ENCODE measurements at places on chromosomes 7 and 10. TPM values are rescaled to one million over a fixed set of nuclear protein-coding genes. Genes with fewer than 3 reads are reported as not detected.

The NUDT1 gene
- total RNA-seq: 41.9 TPM

The ZCWPW1 gene
- 1.5 TPM for total RNA-seq

The ARPC1A gene
- total RNA-seq: 253 TPM

The GRM3 gene
- total RNA-seq: not detected

The DNAJC9 gene
- 29.6 TPM for total RNA-seq

The CALY gene
- total RNA-seq: not detected

The COPG2 gene
- 21.7 TPM for total RNA-seq

GRCh38 chr10:112790921-112791320 is 159.1 kb upstream of the TCF7L2 start:
- DNase-seq: no peak

DNA sequence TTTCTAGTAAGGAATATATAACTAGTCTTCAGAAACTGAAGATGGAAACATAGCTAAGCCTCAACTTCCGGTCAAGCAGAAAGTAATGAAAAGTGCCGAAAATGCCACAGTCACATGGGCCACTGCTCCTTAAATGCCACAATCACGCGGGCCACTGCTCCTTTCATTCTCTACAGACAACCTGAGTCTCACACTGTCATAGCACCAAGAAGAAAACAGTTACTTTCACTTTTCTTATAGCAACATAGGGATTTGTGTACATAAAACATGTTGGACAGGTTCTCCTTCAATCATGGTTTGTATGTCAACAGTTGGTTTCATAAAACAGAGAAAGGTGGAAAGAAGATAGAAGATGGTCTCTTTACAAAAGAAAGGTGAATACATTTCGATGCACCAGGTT is 48.6 kb upstream of the NOBOX start:
- no peak for DNase-seq

- no peak for DNase-seq
These were observed 621 bp upstream of the FAM13C start for GRCh38 chr10:59362959-59363381.

DNA sequence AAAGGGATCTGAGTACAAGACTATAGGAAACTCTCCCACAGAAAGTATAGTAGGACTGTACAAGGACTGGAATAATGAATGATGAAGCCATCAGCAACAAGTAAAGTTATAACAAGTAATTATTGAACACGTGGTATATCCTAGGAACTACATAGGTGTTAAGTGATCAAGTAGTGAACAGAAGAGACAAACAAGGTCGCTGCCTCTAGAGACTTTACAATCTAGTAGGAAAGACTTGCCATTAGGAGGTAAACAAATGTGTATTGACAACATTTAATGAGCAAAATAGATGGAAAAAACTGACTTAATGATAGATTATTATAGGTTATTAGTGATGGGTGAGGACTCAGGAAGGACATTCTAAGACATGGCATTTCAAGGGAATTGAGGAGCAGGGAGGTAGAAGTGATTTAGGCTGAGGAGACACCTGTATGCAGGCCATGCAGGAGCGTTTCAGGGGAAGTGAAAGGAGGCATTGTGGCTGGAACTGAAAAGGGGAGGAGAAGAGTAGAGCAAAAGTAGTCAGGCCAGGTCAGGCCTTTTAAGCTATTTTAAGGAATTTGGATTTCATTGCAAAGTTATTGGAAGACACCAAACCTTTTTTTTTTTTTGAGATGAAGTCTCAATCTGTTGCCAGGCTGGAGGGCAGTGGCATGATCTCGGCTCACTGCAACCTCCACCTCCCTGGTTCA is 8.5 kb upstream of the GLCCI1 start:
- DNase-seq: no peak

DNA sequence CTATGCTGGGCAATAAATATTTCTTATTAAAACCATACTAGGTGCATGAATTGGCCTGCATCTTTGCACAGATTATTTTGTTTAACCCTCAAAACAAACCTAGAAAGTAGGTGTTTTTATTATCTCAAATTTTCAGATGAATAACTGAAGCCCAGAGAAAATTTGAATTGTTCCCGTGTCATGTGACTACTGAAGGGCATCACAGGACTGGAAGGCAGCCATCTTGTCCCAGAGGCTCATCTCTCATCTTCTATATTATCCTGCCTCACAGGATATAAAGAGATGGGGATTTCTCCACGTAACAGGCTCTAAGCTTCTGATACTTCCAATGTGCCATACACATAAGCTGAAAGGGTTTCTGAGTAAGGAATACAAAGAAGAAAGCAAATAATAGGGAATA is 84.0 kb upstream of the ODAD2 start:
- DNase-seq: no peak

- DNase-seq: no peak
These were observed 105.6 kb downstream of the RNLS start for GRCh38 chr10:88477343-88478085.

DNA sequence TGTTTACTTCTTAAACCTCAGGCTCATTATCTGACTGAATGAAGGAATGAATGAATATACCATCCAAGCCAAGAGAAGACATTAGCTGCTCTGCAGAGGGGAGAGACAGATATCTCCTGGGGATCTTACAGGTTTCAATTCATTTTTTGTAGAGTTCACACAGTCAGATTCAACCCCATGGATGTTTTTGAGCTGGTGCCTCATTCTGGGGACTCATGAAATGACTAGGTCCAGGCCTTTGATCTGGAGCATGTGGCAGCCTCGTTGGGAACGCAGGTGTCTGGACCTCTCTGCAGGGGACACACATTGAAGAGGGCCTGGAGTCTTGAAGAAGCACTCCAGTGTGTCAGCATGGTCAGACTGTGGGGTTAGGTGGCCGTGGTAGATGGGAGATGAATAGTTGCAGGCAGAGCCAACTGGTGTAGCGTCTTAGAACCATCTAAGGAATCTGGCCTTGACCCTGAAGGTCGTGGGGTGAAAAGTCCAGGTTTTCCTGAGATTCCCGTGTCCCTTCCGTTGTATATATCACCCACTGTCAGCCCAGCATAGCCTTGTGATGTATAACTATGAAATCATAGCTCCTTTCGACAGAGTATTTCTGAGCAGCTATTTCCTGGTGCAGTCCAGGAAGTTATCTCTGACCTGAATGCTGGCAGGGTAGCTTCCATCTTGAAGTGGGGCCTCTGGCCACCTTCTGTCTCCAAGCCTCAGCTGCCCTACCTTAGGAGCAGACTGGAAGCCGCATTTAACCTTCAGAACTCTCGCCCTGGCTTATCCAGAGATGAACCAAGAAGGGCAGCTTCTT is 22.3 kb downstream of the BTBD16 start:
- DNase-seq: no peak

DNA sequence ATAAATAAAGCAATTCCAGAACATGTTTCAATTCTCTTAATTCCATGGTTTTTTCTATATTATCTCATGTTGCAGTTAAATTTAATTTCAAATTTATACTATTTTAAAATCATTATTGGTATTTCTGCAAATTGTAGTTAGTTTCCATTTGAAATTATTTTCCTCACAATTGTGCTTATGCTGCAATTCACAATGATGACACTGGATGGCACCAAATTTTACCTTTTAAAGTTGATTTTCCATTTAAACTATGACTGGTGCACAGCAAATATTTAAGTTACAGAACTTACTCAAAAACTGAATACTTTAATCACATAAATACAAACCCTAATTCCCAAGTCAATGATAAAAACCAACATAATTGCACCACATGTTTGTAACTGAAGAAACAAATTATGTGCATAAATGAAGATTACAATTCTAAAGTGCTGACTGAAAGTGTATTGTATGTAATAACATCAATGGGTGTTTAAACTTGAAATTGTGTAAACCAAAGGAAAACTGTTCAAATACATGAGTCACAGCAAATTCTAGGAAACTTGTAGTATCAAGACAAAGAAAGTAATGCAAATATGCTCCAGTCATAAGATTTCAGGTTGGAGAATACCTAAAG is 75.3 kb upstream of the AASS start:
- DNase-seq: peak; percentile 11

GRCh38 chr10:55374060-55374459 is 573.0 kb upstream of the PCDH15 start:
- no peak for DNase-seq

DNA sequence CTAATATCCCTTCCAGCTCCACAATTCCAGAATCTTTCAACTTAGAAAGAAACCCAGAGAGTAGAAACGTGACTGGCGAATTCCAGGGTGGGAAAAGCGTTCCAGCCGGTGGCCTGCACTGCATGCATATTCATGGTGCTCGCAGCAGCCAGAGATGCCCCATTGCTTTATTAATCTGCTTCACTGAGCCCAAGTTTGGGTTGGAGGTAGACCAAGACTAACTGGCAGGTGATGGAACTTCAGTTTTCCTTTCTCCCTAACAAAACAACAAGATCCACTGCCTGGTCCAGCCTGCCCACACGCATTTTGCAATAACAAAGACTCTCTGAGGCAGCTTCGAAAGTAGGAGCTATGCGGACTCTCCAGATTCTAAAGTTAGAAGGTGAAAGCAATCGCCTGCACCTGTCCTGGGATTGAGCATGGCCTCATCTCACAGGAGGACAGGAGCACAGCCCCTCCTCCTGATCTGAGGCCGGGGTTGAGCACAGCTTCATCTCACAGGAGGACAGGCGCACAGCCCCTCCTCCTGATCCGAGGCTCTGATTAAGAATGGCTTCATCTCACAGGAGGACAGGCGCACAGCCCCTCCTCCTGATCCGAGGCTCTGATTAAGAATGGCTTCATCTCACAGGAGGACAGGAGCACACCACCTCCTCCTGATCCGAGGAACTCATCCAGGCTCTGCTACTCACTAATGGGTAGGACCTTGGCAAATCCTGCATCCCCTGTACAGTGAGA is 127.8 kb upstream of the LANCL2 start:
- DNase-seq: no peak

- no peak for DNase-seq
These were observed 90.5 kb upstream of the PLXNA4 start for GRCh38 chr7:132666774-132667172.

GRCh38 chr10:60714233-60714632 is 64.0 kb upstream of the CDK1 start:
- DNase-seq: no peak

DNA sequence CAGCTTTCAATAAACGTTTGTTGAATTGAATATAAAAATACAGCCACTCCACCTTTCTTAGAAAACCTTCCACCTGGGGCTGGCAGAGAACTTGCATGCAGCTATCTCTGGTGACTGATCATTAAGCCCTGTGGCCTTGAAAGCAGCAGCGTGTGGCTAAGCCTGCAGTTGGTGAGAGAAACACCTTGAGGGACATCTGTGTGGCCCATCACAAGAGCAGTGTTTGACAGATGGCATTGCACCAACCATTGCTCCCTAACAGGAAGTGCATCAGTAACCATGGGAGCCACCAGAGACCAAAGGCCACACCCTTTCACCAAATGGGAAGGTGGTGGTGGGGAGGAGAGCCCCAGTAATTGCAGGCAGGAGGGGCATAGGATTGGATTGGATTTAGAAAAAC is 22.4 kb downstream of the RHOBTB1 start:
- no peak for DNase-seq

DNA sequence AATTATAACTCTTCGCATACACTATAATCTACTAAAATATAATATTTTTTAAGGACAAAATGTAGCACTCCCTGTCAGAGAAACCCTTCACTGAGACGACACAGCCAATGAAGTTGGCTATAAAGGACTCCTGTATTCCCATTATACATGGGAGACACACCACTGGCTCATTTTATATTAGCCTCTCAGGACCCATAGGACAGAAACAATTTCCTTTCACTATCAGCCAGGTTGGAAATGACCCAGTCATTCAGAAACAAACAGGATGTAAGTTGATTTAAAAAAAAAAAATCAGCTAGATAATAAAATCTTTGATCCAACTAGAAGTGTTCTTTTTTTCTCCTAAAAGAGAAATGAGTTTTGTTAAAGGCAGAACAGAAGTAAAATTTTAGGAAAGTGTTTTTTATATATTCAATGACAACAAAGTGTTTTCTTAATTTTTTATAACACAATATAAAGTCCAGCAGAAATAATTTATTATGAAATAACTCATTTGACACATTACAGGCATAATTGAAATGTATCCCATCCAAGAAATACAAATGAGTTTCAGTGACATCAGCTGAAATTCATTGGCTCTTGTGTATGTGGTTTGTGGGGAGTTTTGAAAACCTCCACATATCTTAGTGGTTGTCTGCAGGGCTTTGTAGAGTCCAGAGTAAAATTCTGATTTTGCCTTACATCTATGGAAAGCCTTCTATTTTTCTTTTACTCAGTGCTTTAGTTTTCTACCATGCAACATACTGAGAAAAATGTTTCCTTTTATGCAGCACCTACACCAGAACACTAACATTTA is 64.1 kb downstream of the CTTNBP2 start:
- DNase-seq: no peak
